WTC11 (cell line): ENCODE measurements at places on chromosomes 11 and 22.

- DNase-seq, result no peak
These were observed 63.2 kb upstream of the TOP3B start for GRCh38 chr22:22045571-22046335.

DNA sequence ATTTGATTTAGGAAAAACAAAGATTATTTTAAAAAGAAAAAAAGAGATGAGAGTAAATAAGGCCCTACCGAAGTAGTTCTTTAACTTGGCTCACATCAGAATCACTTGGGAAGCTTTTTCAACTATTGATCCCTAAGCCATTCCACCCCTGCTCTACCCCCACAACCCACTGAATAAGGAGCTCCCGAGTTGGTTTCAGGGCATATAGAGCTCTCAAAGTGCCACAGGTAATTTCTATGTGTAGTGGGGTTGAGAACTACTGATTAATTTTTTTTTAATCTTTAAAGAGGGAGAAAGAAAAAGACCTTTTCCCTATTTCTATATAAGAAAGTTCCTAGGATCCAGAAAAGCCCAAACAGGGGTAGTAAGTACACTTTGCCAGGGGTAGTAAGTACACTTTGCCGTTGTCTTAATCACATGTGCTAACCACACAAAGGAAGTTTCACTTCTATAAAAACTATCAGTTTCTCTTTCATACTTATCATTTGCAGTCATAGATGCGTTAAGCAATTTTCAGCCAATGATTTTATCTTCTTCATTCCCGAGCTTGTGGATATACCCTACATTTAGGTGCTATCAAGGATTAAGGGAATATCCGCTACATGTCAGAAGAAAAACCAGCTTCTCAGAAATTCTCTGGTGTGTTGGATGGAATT, 108.4 kb upstream of the ZC3H12C start:
- no peak for DNase-seq

- no peak for DNase-seq
These were observed 69.1 kb downstream of the FCHSD2 start for GRCh38 chr11:73072935-73073481.

DNA sequence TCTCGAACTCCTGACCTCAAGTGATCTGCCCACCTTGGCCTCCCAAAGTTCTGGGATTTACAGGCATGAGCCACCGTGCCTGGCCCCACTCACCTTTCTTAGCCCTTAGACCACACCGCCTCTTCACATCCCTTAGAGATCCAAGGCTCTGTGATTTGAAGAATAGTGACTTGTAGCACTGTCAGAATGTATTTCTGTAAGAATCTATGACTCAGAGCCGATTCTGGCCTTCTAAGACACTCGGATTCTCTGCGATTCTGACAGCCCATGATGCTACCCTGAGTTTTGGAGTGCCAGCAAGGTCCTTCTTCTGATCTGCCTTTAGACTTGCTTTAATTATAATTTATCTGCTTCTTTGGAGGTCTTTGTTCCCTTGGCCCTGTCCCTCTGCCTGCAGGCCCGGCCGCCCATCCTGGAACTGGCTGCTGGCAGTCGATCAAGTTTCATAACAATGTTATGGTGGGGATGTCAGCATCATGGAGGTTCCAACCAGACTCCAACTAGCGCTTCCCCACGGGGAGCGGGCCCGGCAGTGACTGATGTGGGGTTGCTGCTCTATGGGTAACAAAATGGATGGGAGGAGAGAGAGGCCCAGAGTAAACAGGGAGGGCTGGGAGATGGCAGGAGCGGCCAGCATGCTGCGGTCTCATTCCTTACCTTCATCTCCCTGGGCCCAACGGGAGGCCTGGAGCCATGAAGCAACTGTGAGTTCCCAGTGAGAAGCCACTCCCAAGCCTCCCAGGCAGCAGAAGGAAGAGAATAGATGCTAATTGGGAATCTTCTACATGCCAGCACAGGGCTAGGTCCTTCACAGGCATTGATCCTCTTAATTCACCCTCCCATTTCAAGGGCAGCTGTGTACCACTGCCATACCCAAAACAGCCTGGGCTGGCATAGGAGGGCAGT, 55.7 kb upstream of the RASD2 start:
- DNase-seq, result no peak

GRCh38 chr22:28375761-28376534, 303.7 kb downstream of the TTC28 start:
- no peak for DNase-seq

GRCh38 chr11:129189646-129190045, 2.5 kb downstream of the ARHGAP32 start:
- DNase-seq, result no peak

DNA sequence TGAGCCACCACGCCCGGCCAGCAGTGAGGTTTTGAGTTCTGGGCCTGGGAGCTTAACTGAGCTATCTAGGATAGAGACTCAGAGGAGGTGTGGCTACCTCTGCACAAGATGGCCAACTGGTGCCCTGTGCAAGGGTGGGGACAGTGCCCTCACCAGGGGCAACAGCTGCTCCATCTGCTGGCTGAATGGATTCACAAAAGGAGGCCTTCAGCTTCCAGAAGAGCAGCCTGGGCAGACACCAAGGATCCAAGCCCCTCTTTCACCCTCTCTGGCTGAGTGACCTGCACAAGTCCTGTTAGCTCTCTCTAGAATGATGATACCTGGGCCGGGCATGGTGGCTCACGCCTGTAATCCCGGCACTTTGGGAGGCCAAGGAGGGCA, 33.5 kb upstream of the BAIAP2L2 start:
- no peak for DNase-seq

DNA sequence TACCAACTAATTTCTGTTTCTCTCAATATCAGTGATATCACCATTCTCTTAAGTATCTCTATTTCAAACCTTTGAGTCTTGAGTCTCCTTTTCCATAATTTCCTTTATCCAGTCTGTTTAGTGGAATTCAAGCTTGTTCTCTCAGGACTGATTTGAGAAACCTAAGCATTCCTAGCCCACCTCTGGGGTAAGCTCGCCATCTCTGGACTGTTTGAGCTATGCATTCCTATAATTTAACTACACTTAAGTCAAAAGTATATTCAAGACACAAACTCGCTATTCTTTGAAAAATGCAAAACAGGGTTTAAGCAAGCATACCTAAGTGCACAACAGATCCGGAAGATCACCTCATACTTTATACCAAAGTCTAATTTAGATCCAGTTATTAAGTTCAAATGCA, 2.1 kb upstream of the DLAT start:
- DNase-seq, result no peak

DNA sequence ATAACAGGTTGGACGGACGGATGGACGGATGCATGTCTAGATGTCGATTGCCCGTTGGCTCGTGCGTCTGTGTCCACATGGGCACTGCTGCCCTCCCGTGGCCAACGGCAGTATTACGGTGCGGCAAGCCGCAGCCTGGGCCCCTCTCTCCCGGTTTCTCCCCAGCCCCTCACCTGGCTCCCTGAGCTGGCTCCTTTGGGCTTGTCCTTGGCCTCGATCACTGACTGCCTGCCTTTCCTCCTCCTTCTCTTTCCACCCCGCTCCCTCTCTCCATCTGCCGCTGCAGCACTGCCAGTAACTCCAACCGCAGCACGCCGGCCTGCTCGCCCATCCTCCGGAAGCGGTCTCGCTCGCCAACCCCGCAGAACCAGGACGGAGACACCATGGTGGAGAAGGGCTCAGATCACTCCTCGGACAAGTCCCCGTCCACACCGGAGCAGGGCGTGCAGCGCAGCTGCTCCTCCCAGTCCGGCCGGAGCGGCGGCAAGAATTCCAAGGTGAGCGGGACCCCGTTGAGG, 77.3 kb downstream of the SCN3B start:
- DNase-seq, result peak; percentile 92

DNA sequence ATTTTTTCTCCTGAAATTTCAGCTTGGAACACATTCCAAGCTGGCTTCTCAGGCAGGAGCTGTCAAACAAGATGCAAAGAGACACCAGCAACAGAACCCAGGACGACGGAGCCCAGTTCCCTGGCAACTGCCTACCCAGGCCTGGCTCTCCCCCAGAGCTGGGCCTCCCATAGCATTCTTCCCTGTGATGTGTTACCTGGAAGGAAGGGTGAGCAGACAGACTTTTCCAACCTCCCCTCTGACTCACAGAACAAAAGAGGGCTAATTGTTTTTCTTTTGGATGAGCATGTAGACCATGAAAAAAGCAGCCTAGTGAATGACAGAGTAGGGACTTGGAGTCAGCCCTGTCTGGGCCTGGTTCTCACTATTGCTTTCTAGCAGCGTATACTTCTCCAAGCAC, 55.3 kb upstream of the BMAL1 start:
- no peak for DNase-seq

GRCh38 chr22:35347462-35347861, 33.4 kb upstream of the HMOX1 start:
- DNase-seq, result no peak

DNA sequence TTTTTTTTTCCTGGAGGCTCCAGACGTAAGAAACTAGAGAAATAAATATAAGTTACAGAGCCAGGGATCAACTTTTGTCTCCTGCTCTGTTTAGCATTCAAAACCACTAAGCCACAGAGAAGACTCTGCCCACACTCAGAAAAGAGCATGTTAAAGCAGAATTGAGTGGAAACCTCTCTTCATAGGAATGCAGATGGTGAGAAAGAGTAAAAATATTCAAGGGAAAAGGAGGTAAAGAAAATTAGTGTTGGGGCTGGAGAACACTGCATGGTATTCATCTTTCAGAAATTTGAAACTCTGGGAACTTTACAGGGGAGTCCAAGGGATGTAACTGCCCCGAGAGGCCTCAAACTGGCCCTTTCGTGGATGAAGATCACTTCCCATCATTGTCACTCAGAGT, 65.1 kb downstream of the CLMP start:
- no peak for DNase-seq
